NCI-H774 (cell line): ENCODE measurements at places on chromosomes 13 and 19.

DNA sequence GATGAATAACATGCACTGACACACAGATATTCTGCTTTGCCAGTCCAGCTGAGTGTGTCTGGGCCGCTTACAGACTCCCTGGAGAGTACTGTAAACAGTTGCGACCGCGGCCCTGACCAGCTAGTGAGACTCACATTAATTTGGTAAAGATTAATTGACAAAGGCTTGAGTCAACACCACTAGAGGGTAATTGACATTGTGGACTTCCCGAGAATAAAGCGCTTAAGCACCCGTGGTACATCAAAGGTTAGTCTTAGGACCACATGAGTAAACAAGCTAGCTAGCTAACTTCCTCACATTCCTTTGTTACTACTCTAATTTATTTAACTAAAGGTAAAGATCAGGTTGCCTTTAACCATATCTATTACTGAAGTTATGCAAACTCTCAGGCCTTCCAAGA, 624.4 kb upstream of the ARGLU1 start:
- DNase-seq, result peak; percentile 99

GRCh38 chr13:93248627-93249047, 22.0 kb downstream of the GPC6 start:
- DNase-seq, result no peak

DNA sequence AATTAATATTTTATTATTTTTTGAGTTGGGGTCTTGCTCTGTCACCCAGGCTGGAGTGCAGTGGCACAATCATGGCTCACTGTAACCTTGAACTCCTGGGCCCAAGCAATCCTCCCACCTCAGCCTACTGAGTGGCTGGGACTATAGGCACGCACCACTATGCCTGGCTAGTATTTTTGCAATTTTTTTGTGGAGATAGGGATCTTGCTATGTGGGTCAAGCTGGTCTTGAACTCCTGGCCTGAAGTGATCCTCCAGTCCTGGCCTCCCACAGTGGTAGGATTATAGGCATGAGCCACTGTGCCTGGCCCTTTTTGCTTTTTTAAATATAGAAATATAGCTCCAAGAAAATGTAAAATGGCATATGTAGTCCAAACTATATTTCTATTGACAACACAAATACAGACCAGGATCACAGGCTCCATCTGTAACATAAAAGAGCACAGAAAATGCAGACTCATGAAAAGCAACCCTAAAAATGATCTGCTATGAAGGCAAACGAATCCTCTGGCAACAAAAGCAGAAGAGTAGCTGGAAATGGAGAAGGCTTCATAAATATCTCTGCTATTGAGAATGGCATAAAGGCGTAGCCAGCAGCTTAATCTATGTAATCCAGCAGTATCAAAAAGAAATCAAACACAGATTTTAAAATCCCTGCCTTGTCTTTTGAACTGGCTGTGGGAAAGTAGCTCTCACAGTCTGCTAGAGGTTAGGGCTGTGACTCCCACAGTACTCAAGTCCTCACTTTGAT, 200.6 kb downstream of the LHFPL6 start:
- DNase-seq, result no peak

GRCh38 chr19:48918801-48919247, 14.7 kb upstream of the DHDH start:
- DNase-seq, result no peak

DNA sequence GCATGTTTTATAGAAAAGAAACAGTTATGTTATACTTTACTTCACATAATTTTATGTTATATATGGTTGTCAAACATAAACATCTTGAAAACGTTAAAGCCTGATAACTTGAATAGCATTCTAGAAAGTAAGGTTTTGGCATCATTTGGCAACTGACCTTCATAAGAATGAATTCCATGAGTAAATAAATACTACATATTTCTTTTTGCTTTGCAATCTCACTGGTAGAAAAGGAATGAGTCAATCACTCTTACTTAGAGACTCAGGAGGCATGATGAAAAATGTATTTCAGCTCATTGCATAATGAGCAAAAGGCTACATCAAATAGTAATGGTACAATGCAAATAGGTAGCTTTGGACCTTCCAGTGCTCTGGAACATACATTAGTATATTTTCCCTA, 1381.9 kb downstream of the EFNB2 start:
- no peak for DNase-seq

DNA sequence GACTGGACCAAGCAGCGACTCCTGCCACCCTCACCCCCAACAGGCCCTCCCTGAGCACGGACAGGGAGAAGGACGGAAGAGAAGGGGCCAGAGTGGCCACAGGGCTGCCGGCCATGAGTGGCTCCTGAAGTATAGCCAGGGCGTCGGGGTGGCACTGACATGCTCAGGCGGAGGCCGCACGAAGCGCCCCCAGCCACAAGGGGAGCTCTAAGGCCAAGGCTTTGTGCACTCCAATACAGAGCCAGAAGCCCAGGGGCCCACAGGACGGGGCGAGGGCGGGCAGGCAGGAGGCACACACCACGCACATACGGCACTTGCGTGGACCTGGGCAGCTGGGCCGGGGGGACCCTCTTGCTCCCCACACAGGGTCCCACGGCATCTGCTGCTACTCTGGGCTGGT, 52.0 kb downstream of the KLF2 start:
- no peak for DNase-seq

- DNase-seq, result no peak
Observed at GRCh38 chr13:20360835-20361412, 128.8 kb upstream of the GJB6 start.
